ENCODE measurements at places on chromosomes 2 and 18.

- DNase-seq = no peak
Observed at GRCh38 chr2:6218926-6219325, 526.7 kb downstream of the SOX11 start.

GRCh38 chr18:965921-966758 lies 61.5 kb downstream of the ADCYAP1 start:
- no peak for DNase-seq

DNA sequence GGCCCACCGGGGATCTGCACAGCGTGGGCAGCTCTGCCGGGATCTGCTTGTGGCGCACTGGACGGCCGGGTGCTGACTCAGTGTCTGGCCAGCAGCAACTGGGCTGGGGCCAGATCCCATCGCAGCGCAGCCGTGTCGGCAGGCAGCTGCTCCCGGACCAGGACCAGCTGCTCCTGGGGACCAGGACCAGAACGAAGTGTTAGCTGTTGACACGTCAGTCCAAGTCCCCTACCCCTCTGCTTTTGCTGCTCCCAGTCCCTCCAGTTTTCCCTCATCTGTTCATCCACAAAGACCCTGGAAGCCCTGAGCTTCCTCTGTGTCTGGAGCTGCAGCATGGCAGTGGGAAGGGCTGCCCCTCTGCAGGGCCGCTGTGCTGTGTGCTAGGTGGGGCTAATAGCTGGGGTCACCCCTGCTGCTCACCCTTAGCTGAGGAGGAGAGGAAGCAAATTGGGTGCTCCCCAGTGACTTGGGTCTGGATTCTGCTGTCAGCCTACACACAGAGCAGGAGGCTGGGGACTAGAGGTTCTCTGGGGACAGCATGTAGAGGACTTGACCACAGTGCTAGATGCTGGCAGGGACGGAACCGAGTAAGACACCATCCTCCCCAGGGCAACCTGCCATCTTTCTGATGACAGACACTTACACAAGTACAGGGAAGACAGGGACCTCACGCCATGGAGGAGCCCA lies 16.9 kb upstream of the KIF1A start:
- no peak for DNase-seq

- DNase-seq = no peak
Observed at GRCh38 chr18:36331521-36331971, 34.0 kb downstream of the FHOD3 start.

- DNase-seq = no peak
Observed at GRCh38 chr2:144431392-144431783, 88.5 kb downstream of the ZEB2 start.

- DNase-seq = peak; percentile 79
Observed at GRCh38 chr18:58402247-58402646, 226.6 kb downstream of the ALPK2 start.

- no peak for DNase-seq
Observed at GRCh38 chr2:15818318-15818753, 122.0 kb upstream of the MYCN start.

- DNase-seq = no peak
Observed at GRCh38 chr2:189580241-189580651, 340 bp downstream of the SLC40A1 start.

DNA sequence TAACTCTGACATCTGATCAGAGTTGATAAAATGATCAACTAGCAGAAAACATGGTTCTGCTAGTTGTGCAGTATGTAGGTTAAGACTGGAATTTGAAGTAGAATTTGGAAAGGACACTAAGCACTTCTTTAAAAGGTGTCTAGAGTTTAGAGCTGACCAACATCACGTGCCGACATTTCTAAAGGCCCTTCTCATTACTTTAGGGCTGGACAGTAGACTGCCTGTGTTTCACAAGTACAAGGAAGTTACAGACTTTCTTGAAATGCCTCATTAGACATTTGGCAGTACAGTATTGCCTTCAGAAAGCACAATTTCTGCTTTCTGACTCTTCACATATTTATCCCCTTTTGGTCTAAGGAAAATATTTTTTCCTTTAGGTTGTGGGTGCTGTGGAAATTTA lies 255.3 kb downstream of the ZNF385B start:
- no peak for DNase-seq

DNA sequence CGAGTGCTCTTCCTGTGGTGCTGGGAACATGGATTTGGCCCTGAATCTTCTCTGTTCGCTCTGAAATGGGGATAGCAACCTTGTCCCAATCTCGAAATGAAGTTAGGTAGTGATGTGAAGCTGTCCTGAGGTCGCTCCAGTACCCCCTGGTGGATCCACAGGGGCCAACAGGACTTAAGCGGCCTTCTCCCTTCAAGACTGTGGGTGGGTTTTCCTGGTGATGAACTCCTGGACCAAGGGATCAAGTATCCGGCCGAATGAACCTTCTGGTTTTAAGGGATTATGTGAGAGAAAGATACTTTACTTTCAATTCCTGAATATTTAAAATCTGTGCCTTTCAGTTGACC lies 156.5 kb downstream of the NAPG start:
- DNase-seq = no peak

DNA sequence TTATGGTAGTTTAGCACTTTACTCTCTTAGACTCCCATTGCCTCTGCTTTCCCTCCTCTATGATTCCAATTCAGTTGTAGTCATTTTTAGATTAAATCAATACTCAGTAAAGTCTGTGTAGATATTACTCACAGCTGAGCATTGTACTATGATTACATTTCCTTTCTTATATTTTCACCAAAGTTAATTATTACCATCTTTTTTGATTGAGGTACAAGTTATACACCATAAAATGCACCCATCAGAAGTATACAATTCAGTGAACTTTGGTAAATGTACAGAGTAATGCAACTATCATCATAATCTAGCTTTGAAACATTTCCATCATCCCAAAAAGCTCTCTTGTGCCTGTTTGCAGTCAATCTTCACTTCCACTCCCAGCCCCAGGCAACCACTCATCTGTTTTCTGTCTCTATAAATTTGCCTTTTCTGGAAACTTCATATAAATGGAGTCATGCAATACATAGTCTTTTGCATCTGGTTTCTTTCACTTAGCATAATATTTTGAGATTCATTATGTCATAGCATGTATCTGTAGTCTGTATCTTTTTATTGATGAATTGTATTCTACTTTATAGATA lies 30.2 kb upstream of the ETAA1 start:
- no peak for DNase-seq

GRCh38 chr2:191001032-191001431 lies 12.9 kb downstream of the STAT1 start:
- DNase-seq = no peak

DNA sequence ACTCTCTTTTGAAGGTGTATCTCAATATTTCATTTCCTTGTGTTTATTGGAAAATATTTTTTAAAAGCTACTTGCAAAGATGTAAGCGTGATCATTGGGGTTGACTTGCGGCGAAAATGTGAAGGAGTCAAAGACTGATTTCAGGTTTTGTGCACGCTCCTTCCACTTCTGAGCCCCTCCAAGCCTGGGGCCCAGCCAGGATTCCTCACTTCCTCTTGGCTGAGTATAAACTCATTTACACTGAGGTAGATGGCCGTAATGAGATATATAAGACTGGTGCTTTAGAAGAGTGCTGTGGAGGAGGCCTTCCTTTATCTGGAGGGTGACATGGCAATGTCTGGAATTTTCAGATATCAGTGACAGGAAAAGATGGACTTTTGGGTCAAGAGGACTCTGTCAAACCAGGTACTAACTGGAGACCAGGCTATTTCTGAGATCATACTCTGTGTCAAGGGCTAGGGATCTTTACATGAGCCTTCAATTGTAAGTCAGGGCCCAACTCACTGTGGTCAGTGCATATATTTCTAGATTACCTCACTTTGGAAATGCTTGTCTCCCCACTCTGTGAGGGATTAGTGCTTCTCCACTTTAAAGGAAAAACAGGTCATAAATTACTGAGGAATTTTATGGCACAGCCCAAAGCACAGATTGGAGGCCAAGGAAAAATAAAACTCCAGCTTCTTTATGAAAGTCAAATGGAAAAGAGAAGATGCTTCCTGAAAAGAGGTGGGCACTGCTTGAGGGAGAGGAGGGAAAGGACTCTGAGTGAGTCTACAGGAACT lies 22.8 kb downstream of the PRKCE start:
- no peak for DNase-seq

GRCh38 chr18:48899558-48900174 lies 51.1 kb downstream of the SMAD7 start:
- DNase-seq = no peak

GRCh38 chr18:21979171-21979560 lies 190.2 kb upstream of the GATA6 start:
- no peak for DNase-seq

DNA sequence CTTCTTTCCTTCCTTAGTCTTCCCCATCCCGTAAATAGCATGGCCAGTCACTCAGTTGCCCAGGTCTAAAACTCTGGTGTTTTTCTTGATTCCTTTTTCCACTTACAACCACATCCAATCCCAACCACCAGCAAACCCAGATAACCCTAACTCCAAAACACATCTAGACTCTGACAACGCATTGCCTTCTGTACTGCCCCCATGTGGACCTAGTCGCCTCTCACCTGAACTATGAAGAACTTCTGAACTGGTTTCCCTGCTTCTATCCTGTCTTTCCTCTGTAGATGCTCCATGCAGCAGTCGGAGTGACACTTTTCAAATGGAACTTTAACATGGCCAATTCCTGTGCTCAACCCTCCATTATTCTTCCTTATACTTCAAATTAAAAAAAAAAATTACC lies 26.5 kb downstream of the ST6GAL2 start:
- no peak for DNase-seq

- DNase-seq = no peak
Observed at GRCh38 chr2:38613126-38613848, 10.6 kb upstream of the HNRNPLL start.

- no peak for DNase-seq
Observed at GRCh38 chr2:74864728-74865722, 31.1 kb downstream of the HK2 start.

- DNase-seq = no peak
Observed at GRCh38 chr2:72165792-72166191, 18.1 kb upstream of the CYP26B1 start.

DNA sequence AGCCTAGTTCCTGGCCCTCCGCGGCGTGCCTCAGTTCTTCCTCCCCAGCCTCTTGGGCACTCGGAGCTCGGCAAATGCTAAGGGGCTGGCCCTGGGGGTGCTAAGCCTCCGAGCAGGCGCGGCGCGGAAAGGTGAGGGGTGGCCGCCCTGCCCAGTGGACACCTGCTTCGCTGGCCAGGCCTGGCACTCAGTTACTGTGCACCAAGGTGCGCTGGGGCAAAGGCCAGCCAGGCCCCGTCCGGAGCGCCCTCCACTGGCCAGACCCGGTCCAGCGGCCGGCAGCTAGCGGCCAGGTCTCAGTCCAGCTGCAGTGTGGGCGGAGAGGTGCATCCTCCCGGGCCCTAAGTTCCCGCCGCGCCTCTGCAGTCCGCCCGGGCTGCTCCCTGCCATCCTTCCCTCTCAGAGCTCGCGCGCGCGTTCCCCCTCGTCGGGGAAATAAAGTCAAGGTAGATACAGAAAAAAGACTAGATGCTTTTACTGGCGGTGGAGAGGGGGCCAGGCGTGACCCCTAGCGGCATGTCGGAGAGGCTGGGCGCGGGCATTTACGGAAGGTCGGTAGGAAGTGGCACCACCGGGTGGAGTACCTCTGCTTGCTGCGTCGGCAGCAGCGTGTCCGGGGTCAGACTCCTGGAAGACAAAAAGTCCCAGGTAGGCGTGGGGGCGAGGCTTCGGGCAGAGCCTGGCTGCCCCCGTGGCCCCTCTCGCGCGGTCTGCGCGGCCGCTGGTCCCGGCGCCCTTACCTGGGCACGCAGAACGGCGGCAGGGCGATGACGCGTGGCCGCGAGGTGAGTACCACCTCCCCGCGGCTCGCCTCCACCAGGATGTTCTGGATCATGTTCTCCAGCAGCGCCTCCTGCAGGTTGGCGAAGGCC lies 9.4 kb upstream of the CRYBA2 start:
- DNase-seq = no peak

- no peak for DNase-seq
Observed at GRCh38 chr2:216882876-216883275, 23.0 kb upstream of the TNP1 start.

DNA sequence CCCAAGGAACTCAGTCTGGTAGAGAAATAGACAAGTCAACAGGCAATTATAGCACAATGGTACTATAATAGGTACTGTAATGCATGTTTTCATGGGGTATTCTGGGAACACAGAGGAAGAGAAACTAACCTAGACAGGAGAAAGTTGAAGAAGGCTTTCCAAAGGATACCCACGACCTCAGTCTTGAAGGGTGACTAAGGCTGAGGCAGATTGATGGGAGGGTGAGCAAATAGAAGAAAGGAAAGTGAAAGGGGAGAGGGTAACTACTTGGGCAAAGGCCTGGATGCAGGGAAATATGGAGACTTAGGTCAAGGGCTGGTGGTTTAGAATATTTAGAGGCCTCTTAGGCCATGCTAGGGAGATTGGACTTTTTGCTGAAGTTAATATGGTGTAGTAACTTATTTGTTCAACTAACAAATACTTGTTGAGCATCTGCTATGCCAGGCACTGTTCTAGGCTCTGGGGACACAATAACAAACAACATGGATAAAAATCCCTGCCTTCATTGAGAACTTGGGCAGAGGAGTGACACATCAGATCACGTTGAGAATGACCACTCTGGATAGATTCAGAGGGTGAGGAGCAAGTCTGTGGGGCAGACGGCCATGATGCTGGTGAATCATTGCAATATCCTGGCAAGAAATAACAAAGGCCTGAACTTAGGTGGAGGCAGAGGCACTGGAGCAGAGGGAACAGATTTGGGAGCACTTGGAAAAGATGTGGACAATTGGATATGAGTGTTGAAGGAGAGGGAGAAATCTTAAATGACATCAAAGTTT lies 56.4 kb downstream of the PLB1 start:
- DNase-seq = no peak

GRCh38 chr2:159035790-159036411 lies 67.5 kb downstream of the TANC1 start:
- DNase-seq = peak; percentile 94

DNA sequence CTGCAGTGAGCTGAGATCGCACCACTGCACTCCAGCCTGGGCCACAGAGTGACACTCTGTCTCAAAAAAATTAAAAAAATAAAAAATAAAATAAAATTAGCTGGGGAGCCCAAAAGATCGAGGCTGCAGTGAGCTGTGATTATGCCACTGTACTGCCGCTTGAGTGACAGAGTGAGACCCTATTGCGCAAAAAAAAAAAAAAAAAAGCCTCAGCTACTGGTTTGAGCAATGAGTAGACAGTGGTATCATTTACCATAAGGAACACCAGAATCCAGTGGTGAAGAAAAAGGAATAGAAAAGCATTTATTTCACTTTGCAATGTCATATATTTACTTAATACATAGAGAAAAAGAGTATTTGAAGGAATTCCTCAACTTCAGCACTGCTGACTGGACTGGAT lies 3.0 kb downstream of the SAP130 start:
- no peak for DNase-seq

Data from LNCaP clone FGC (cell line).